Adrenal gland (tissue), 19 donors: ENCODE measurements at places on chromosomes 7 and 10.

GRCh38 chr10:15476337-15476736 lies 105.2 kb upstream of the FAM171A1 start:
- no peak for DNase-seq
- no peak overlapping the region for H3K27ac ChIP-seq
- no peaks in the 10 kb centered on the region for H3K27me3 ChIP-seq
- H3K36me3 ChIP-seq, result no peaks in the 10 kb centered on the region
- no peaks in the 10 kb centered on the region for H3K4me1 ChIP-seq

GRCh38 chr10:70459061-70459773 lies 17.7 kb upstream of the NODAL start:
- peaks cover 22% of the 10 kb centered on the region for H3K4me1 ChIP-seq
- no peak for DNase-seq
- no peaks in the 10 kb centered on the region for H3K27me3 ChIP-seq
- H3K27ac ChIP-seq, result peak overlapping the region; percentile 4
- H3K4me3 ChIP-seq, result no peak overlapping the region

- H3K4me1 ChIP-seq, result no peaks in the 10 kb centered on the region
- H3K27ac ChIP-seq, result no peak overlapping the region
These were observed 318.2 kb downstream of the EXOC4 start for GRCh38 chr7:133571076-133571475.

DNA sequence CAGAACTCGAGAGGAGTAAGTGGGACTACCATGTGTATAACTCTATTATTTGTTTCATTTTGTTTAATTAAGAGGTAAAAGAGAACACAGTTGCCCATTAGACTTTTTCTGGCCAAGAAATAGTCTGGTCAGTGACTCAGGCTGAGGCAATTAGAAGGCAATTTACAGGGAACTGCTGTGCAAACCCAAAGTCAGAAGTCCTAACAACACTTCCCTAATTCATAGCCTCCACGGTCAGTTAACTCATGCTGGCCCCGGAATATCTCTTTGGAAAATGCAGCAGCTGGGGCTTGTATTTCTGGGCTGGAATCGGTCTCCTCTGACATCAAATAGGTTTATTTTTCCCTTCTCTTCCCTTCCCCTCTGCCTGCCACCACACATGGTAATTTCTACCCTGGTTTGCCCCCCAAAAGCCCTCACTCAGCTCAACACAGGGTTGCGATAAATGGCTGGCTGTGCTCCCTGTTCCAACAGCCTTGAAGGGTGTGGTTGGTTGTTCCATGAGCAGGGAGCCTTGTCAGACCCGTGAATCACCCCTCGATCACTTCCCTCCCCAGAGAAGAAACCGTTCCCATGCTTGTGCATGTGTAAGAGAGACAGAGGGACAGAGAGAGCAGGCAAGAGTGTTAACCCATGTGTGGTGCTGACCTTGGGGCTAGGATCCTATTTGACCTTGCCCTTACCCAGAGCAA lies 5.3 kb downstream of the SH3PXD2A start:
- no peaks in the 10 kb centered on the region for H3K36me3 ChIP-seq
- H3K27ac ChIP-seq, result no peak overlapping the region
- peak; percentile 47 for DNase-seq
- H3K27me3 ChIP-seq, result no peaks in the 10 kb centered on the region

DNA sequence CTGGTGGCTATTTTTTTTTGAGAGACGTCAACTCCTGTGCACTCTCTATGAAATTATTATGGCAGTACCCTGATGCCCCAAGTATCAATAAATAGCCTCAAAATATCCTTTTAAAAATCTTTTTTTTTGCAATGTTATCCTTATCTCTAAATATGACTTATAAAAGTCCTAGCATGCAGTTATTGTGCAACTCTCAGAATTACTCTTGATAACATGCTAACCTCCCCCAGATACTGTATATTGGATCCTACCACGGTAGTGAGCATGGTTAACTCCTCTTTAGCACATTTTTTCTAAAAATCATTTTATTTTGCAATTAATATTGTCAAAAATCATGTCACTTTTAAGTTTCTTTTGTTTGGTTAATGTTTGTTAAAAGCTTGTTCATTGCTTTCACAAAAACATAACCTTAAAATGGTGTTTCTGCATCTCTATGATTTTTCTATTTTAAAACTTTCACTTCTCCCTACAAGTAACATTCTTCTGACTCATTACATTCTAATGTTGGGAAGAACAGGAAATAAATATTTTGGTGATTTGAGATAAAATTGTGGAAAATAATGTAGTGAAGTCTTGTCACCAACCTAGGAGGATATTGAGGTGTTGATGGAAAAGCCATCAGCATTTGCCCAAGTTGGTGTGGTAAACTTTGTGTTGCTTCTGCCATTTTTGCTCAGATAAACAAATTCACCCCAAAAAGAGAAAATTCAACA lies 42.1 kb upstream of the ADRA2A start:
- no peaks in the 10 kb centered on the region for H3K4me1 ChIP-seq
- DNase-seq, result no peak
- H3K4me3 ChIP-seq, result no peak overlapping the region
- no peaks in the 10 kb centered on the region for H3K36me3 ChIP-seq
- H3K27ac ChIP-seq, result no peak overlapping the region

DNA sequence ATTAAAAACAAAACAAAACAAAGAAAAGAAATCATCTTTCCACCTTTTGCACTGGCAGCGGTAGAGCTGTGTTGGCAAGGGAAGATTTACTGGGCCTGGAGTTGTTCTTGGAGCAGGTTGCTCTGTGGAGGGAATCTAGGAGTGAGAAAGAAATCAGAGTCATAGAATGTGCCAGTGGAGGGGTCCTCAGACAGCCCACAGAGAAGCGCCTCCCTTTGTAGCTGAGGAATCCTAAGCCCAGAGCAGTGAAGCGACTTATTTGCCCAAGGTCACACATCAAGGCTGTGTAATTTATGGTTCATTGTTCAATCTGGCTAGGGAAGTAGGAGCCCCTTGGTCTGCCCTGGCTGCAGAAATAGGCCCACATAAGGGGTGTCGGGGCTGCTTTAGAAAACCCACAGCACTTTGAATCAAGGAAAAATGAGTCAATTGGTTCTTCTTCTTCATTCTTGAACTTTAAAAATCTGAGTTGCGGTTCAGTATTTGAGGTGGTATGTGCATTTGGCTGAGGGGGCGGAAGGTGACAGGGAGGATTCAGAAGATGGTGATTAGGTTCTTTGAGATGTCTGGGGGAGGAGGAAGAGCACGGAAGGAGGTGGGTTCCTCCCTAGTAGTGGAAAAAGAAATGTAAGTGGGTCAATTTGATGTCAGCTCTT lies 253.7 kb downstream of the PTEN start:
- H3K36me3 ChIP-seq, result no peaks in the 10 kb centered on the region
- H3K27me3 ChIP-seq, result no peaks in the 10 kb centered on the region
- no peak overlapping the region for H3K4me3 ChIP-seq
- H3K27ac ChIP-seq, result no peak overlapping the region
- no peak for DNase-seq

DNA sequence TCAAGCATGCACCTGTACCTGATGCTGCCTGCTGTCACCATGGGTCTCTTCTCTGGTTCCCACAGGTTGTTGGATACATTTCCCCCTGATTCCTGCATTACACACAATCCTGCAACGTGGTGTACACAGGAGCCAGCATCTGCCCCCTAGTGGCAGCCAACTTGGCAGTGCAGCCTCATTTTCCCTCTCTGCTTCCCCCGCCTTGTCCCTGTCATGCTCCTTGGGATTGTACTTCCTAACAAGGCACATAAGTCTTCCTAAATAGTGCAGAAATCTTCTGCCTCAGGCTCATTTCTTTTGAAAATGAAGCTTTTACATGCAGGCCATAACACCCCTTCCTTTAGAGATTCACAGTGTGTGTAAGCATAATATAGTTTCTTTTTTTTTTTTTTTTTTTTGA lies 387.5 kb downstream of the CCSER2 start:
- DNase-seq, result peak; percentile 15
- peaks cover 4% of the 10 kb centered on the region for H3K27me3 ChIP-seq
- H3K4me1 ChIP-seq, result no peaks in the 10 kb centered on the region
- H3K4me3 ChIP-seq, result no peak overlapping the region
- no peak overlapping the region for H3K27ac ChIP-seq

- DNase-seq, result no peak
- no peaks in the 10 kb centered on the region for H3K36me3 ChIP-seq
- peaks cover 19% of the 10 kb centered on the region for H3K4me1 ChIP-seq
- no peaks in the 10 kb centered on the region for H3K27me3 ChIP-seq
- no peak overlapping the region for H3K4me3 ChIP-seq
These were observed 35.4 kb downstream of the PAPSS2 start for GRCh38 chr10:87695074-87695473.

DNA sequence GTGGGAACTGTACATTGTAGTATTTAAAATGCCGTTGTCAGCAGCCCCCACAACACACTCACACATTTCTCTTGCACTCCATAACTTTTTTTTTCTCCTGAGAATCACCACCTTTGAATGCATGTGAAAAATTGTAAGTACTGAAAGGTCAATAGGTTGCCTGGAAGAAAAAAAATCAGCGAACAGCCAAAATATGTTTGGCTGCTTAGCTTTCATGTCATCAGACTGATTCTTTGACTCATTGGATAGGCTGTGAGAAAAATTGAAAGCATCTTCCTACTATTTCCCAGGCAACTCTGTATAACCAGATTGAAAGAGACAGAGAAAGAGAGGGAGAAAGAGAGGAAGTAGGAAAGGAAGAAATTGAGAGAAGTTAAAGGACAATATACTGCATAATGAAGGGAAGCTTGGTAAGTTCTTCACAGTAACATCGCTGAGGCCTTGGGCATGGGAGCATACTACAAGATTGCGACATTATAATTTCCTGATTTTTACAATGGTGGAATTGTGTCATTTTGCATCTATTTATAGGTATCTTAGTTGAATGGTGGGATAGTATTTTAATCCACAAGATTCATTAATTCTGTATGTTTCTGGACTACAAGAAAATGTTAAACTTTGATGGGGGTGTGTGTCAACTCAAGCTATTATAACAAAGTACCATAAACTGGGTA lies 249.3 kb upstream of the KCND2 start:
- H3K4me1 ChIP-seq, result no peaks in the 10 kb centered on the region
- DNase-seq, result no peak
- no peaks in the 10 kb centered on the region for H3K27me3 ChIP-seq
- H3K27ac ChIP-seq, result no peak overlapping the region

GRCh38 chr7:91436655-91437054 lies 172.4 kb downstream of the FZD1 start:
- no peaks in the 10 kb centered on the region for H3K27me3 ChIP-seq
- H3K4me3 ChIP-seq, result no peak overlapping the region
- H3K27ac ChIP-seq, result no peak overlapping the region
- no peaks in the 10 kb centered on the region for H3K36me3 ChIP-seq
- no peak for DNase-seq

- no peak overlapping the region for H3K27ac ChIP-seq
- no peaks in the 10 kb centered on the region for H3K27me3 ChIP-seq
- H3K4me3 ChIP-seq, result no peak overlapping the region
- no peaks in the 10 kb centered on the region for H3K4me1 ChIP-seq
These were observed 32.5 kb upstream of the FEZF1 start for GRCh38 chr7:122337011-122337410.

GRCh38 chr10:15316871-15317464 lies 54.1 kb downstream of the FAM171A1 start:
- no peaks in the 10 kb centered on the region for H3K27me3 ChIP-seq
- no peaks in the 10 kb centered on the region for H3K36me3 ChIP-seq
- no peak for DNase-seq
- H3K4me3 ChIP-seq, result no peak overlapping the region

DNA sequence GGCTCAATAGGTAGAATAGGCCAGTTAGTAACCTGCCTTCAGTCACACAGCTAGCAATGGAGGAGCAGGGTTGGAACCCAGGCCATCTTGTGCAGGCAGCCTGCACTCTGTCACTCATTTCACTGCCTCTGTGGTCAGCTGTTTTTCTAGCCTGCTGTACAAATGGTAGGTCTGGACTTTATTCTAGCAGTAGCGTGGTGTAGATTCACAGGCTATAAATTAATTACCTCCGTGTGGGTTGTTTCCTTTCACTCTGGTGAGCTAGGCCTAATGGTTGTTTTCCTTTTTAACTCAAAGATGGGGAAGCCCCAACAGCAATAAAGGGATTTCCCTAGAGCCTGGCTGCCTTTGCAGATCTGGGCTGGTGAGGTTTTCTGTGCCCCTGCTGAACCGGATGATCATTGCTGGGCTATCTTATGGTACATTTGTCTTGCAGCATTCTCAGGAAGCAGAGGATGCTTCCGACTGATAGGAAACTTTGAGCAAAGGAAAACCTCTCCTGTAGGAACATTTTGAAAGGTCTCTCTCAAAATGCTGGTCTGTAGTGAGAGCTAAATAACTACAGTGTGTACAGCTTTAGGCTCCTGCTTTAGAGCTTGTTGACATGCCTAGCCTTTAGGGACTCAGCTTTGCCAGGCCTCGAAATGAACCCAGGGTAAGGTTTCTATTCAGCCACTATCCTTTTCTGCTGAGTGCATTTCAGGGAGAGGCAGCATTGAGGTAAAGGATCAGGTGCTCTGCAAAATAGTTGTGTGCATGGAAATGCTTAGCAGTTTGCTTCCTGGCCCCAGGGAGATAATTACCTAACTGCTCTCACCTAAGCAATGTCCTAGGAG lies 157.4 kb downstream of the ST7 start:
- H3K36me3 ChIP-seq, result no peaks in the 10 kb centered on the region
- no peak overlapping the region for H3K4me3 ChIP-seq
- no peak overlapping the region for H3K27ac ChIP-seq
- H3K4me1 ChIP-seq, result no peaks in the 10 kb centered on the region
- DNase-seq, result no peak

GRCh38 chr10:94645285-94645684 lies 38.2 kb upstream of the CYP2C18 start:
- H3K4me3 ChIP-seq, result no peak overlapping the region
- H3K27me3 ChIP-seq, result no peaks in the 10 kb centered on the region
- no peak overlapping the region for H3K27ac ChIP-seq
- no peaks in the 10 kb centered on the region for H3K36me3 ChIP-seq

DNA sequence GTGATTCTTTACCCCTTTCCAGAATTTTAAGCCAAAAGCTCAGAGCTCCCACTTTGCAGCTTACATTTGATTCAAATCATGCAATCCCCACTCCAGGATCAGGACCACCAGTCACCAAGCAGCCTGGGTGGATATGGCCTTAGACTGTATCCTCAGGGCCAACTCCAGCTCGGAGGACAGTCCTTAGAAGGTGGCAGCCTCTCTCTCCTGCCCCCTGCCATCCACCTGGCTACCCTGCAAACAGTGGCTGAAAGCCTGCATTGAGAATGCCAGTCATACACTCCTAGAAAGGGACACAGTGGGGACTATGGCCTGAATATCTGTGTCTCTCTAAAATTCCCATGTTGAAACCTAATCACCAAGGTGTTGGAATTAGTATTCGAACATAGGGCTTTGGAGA lies 50.0 kb upstream of the KCNMA1 start:
- no peak overlapping the region for H3K4me3 ChIP-seq
- H3K36me3 ChIP-seq, result no peaks in the 10 kb centered on the region
- H3K27ac ChIP-seq, result no peak overlapping the region
- no peak for DNase-seq
- H3K4me1 ChIP-seq, result no peaks in the 10 kb centered on the region
- no peaks in the 10 kb centered on the region for H3K27me3 ChIP-seq
